ENCODE measurements at places on chromosomes 4 and X.

GRCh38 chr4:150006197-150006596 is 72.0 kb upstream of the DCLK2 start:
- H3K36me3 ChIP-seq, result no peaks in the 10 kb centered on the region
- no peak for DNase-seq
- H3K27ac ChIP-seq, result no peak overlapping the region
- H3K4me3 ChIP-seq, result no peak overlapping the region

GRCh38 chr4:24570172-24570571 is 14.2 kb downstream of the DHX15 start:
- H3K36me3 ChIP-seq, result peaks cover 36% of the 10 kb centered on the region
- no peak for DNase-seq
- H3K27me3 ChIP-seq, result no peaks in the 10 kb centered on the region

DNA sequence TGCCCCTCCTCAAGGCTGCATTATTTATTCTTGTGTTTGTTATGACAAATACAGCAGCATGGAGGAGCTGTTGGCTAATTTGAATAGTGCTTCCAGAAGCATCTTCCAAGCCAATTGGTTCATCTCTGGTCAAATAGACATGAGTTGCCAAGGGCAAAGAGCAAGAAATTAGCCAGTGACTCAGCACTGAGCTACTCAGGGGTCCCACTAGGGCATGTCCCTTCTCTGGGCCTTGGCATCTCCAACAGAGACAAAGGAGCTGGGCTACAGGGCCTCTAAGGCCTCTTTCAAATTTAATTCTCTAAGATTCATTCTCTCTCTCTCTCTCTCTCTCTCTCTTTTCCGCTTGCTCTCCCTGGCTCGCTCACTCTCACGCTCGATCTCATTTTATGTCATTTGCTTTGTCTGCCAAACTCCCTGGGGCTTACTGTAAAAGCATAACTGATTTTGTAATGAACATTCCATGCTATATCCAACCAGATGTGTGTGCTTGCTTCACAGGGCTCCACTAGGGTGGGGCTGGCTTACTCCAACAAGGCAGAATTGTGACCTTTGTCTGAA is 86.7 kb upstream of the MAGEA4 start:
- H3K4me1 ChIP-seq, result no peaks in the 10 kb centered on the region
- DNase-seq, result no peak
- H3K4me3 ChIP-seq, result no peak overlapping the region
- H3K27me3 ChIP-seq, result no peaks in the 10 kb centered on the region
- H3K36me3 ChIP-seq, result no peaks in the 10 kb centered on the region

- H3K27me3 ChIP-seq, result no peaks in the 10 kb centered on the region
- no peak overlapping the region for H3K27ac ChIP-seq
- no peak overlapping the region for H3K4me3 ChIP-seq
- no peaks in the 10 kb centered on the region for H3K36me3 ChIP-seq
- no peaks in the 10 kb centered on the region for H3K4me1 ChIP-seq
- DNase-seq, result peak; percentile 13
Measured at GRCh38 chr4:87317527-87317926, 5.2 kb downstream of the HSD17B13 start.

- no peaks in the 10 kb centered on the region for H3K36me3 ChIP-seq
- no peak for DNase-seq
- H3K27ac ChIP-seq, result no peak overlapping the region
- H3K4me3 ChIP-seq, result no peak overlapping the region
- H3K27me3 ChIP-seq, result no peaks in the 10 kb centered on the region
Measured at GRCh38 chr4:151576627-151577026, 167.7 kb downstream of the FHIP1A start.

GRCh38 chr4:183397741-183398297 is 46.6 kb upstream of the CDKN2AIP start:
- no peak overlapping the region for H3K27ac ChIP-seq
- H3K4me1 ChIP-seq, result no peaks in the 10 kb centered on the region
- peak overlapping the region; percentile 57 for H3K4me3 ChIP-seq
- no peak for DNase-seq

DNA sequence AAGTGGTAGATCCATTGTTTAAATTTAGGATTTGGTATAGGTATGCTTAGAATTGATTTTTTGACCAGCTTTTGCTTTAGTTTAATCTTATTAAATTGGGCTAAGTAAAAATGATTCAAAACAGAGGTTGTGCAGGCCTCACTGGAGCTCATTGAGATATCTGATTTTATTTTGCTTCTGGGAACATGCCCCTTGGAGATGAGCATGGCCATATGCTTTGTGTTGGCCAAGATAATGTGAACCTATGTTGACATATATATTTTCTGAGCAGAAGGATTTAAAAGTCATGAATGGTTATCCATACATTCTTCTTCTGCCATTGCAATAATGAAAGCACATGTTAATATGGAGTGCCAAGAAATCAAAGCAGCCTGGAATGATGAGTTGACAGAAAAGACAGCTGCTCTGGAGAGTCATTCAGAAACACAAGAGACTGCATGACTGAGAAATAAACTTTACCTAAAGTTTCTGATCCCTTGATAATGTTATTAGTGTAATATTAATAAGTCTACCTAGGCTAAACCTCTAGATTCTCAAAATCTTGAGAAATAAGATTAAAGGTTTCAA is 489.7 kb upstream of the GNPDA2 start:
- H3K27me3 ChIP-seq, result no peaks in the 10 kb centered on the region
- H3K4me1 ChIP-seq, result no peaks in the 10 kb centered on the region
- no peak overlapping the region for H3K27ac ChIP-seq
- no peak overlapping the region for H3K4me3 ChIP-seq
- H3K36me3 ChIP-seq, result no peaks in the 10 kb centered on the region

- H3K4me3 ChIP-seq, result no peak overlapping the region
- no peaks in the 10 kb centered on the region for H3K27me3 ChIP-seq
- DNase-seq, result peak; percentile 72
- no peaks in the 10 kb centered on the region for H3K36me3 ChIP-seq
- H3K27ac ChIP-seq, result no peak overlapping the region
- H3K4me1 ChIP-seq, result 0 out of 2 replicates have a peak, but pooled peaks cover 7% of the 10 kb centered on the region
Measured at GRCh38 chr4:128565565-128566186, 243.8 kb upstream of the JADE1 start.

- no peaks in the 10 kb centered on the region for H3K4me1 ChIP-seq
- H3K27ac ChIP-seq, result no peak overlapping the region
- no peaks in the 10 kb centered on the region for H3K36me3 ChIP-seq
- no peak overlapping the region for H3K4me3 ChIP-seq
- no peaks in the 10 kb centered on the region for H3K27me3 ChIP-seq
Measured at GRCh38 chrX:38986586-38986985, 185.3 kb downstream of the MID1IP1 start.

GRCh38 chr4:168200685-168201084 is 108.3 kb downstream of the ANXA10 start:
- no peak for DNase-seq
- H3K27ac ChIP-seq, result no peak overlapping the region
- H3K4me1 ChIP-seq, result no peaks in the 10 kb centered on the region
- H3K36me3 ChIP-seq, result no peaks in the 10 kb centered on the region
- no peaks in the 10 kb centered on the region for H3K27me3 ChIP-seq
- H3K4me3 ChIP-seq, result no peak overlapping the region

GRCh38 chr4:25857403-25857802 is 5.4 kb downstream of the SEL1L3 start:
- no peaks in the 10 kb centered on the region for H3K36me3 ChIP-seq
- no peak for DNase-seq
- peaks cover 30% of the 10 kb centered on the region for H3K4me1 ChIP-seq
- H3K4me3 ChIP-seq, result no peak overlapping the region
- no peaks in the 10 kb centered on the region for H3K27me3 ChIP-seq

GRCh38 chrX:12894074-12895030 is 12.1 kb upstream of the TLR8 start:
- no peak overlapping the region for H3K27ac ChIP-seq
- peak; percentile 44 for DNase-seq
- no peaks in the 10 kb centered on the region for H3K27me3 ChIP-seq

- H3K27me3 ChIP-seq, result no peaks in the 10 kb centered on the region
- no peak overlapping the region for H3K4me3 ChIP-seq
- no peak for DNase-seq
- peaks cover 26% of the 10 kb centered on the region for H3K4me1 ChIP-seq
Measured at GRCh38 chr4:153084224-153084979, 119.8 kb upstream of the TRIM2 start.

DNA sequence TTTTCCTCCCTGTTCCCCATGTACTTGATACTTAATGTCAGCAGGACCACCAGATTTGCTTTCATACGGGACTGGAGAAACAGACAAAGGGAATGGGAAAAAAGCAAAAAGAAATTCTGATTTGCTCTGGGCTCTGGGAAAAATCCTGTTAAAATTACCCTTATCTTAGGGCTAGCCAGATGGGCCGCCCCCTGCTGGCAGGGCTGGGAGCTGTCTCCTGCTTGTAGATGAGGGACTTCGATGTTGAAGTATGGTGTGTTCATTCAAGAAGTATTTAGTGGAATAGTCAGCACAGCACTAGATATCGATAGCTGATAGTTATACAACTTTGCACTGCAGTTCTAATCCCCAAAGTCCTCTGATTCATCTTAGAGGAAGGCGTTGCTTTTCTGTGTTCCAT is 45.8 kb downstream of the BCORL1 start:
- peak; percentile 45 for DNase-seq
- H3K27ac ChIP-seq, result no peak overlapping the region
- H3K4me1 ChIP-seq, result peaks cover 4% of the 10 kb centered on the region
- no peaks in the 10 kb centered on the region for H3K27me3 ChIP-seq

- no peaks in the 10 kb centered on the region for H3K36me3 ChIP-seq
- DNase-seq, result no peak
- peaks cover 9% of the 10 kb centered on the region for H3K4me1 ChIP-seq
- no peaks in the 10 kb centered on the region for H3K27me3 ChIP-seq
- H3K4me3 ChIP-seq, result no peak overlapping the region
- H3K27ac ChIP-seq, result no peak overlapping the region
Measured at GRCh38 chr4:176261018-176261417, 8.0 kb downstream of the ASB5 start.

DNA sequence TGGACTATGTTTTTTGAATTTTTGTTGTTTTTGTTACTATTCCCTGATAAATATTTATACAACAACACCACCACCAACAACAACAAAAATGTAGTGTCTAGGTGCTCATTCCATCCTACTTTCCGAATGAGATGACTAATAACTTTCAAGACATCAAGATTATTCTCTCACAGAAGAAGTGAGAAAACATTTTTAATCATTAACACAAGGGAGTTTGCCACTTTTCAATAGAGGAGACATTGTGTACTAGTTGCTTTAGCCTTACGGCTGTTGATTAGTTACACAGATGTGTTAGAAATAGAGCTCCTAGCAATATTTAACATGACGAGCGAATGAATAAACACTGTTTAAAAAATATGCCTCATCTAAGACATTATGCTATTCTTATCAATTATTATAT is 898.8 kb downstream of the C4orf33 start:
- no peaks in the 10 kb centered on the region for H3K4me1 ChIP-seq
- no peaks in the 10 kb centered on the region for H3K36me3 ChIP-seq
- no peak overlapping the region for H3K4me3 ChIP-seq

GRCh38 chr4:123088501-123088900 is 166.1 kb upstream of the NUDT6 start:
- DNase-seq, result no peak
- no peaks in the 10 kb centered on the region for H3K4me1 ChIP-seq
- H3K36me3 ChIP-seq, result peaks cover 8% of the 10 kb centered on the region
- H3K4me3 ChIP-seq, result no peak overlapping the region
- no peaks in the 10 kb centered on the region for H3K27me3 ChIP-seq

DNA sequence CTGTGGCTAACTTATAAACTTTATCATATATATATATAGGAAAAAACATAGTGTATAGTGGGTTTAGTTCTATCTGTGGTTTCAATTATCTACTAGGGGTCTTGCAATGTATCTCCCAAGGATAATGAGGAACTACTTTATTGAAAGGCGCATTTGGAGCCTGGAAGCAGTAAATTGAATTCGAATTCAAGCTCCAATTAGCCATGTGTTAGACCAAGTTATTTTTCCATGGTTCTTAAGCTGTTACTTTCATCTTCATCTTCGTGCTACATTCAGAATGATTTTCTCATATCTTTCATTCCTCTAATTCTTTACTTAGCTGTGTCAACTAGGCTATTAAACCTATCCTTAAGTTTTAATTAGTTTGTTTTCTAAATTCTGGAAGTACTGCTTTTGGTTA is 27.2 kb upstream of the MANBA start:
- no peak overlapping the region for H3K27ac ChIP-seq
- no peak for DNase-seq
- H3K36me3 ChIP-seq, result no peaks in the 10 kb centered on the region
- no peaks in the 10 kb centered on the region for H3K27me3 ChIP-seq

- H3K4me1 ChIP-seq, result no peaks in the 10 kb centered on the region
- no peak overlapping the region for H3K27ac ChIP-seq
- no peak for DNase-seq
- H3K36me3 ChIP-seq, result no peaks in the 10 kb centered on the region
Measured at GRCh38 chrX:132270699-132271098, 51.5 kb upstream of the RAP2C start.

DNA sequence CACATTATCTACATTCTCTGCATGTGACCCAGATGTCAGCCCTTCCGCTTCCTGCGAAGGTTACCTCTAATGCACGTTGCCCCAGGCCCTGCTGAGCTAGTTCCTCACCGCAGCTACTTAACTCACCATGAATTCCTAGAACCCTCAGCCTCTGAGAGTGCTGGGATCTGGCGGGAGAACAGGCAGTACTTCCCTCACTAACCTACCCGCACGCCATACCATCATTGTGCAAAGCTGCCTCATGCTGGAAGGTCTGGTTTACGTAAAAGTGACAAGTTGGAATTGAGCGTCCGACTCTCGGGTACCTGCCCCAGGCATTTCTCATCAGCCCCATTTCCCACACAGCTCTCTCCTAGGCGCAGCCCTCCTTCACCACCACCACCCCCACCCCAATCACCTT is 6.3 kb downstream of the SLC25A4 start:
- no peak for DNase-seq
- no peaks in the 10 kb centered on the region for H3K27me3 ChIP-seq
- H3K36me3 ChIP-seq, result no peaks in the 10 kb centered on the region
- H3K4me3 ChIP-seq, result no peak overlapping the region

DNA sequence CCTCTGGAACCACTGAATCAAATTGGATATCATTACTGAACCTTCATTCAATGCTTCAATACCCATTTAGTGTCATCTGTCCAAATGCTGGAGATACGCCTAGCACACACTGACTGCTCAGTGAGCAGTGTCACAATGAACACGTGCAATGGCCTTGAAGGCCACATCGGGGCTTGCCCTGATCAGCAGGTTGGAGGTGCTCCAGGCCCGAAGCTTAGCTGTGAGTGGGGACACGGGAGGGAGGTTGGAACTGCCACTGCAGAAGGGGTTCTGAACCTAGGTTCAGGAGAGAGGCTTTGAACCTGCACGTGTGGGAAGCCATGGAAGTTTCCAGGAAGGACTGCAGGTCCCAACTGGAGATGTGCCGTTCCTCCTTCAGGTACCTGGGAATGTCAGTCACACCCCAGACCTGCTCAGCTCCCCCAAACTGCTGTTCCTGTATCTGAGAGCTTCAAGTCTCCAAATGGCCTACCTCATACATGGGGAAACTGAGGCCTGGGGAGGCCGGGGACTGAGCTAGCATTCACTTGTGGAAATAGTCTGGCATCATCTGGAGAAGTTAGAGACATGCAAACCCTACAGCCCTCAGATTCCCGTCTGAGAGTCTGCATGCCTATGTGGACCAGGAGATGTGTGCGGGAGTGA is 1.9 kb upstream of the WAS start:
- H3K27me3 ChIP-seq, result no peaks in the 10 kb centered on the region
- no peak overlapping the region for H3K27ac ChIP-seq
- 0 out of 2 replicates have a peak, but pooled peaks cover 3% of the 10 kb centered on the region for H3K4me1 ChIP-seq
- H3K4me3 ChIP-seq, result no peak overlapping the region

All from MM.1S (cell line).